ENCODE measurements at places on chromosomes 13 and 19.

- no peak for DNase-seq
These were observed 89.3 kb downstream of the NUFIP1 start for GRCh38 chr13:44899967-44900366.

GRCh38 chr13:102846261-102847015 is 606 bp downstream of the ERCC5 start:
- peak; percentile 39 for DNase-seq

GRCh38 chr13:38767506-38768265 is 80.8 kb downstream of the FREM2 start:
- DNase-seq: no peak

- DNase-seq: no peak
These were observed 131.6 kb downstream of the OLFM4 start for GRCh38 chr13:53160211-53160610.

DNA sequence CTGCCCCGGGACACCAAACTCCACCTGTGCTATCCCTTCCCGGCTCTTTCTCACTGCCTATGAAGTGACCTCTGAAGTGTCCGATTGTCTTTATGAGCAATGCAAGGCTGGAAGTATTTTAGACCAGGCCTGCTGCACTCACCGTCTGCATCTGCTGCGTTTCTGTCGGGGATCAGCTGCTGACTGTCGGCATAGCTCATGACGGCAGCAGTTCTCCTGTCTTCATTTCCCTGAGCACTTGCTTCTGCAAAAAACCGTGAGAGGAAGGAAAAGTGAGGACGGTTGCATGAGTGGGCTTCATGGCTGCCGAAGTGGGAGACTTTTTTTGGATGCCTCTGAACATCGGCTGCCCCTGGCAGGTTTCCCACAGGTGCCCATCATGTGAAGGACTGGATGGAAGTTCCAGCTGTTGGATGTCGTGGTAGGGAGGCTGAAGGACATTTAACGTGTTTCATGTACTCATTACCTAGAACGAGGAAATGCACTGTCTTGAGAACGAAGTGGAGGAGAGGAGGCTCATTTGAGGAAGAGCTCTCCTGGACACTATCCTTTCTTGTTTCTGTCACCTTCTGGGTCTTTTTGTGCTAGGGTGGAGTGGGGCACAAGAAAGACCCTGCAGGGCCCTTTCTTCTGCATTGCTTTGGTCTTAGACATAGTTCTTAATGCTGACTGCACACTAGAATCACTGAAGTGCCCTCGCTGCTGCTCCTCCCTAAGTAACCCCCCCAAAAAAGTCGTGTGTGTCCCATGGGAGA is 94.7 kb downstream of the RNASEH2B start:
- DNase-seq: no peak

All from T-helper 2 cell (primary cell).